ENCODE measurements at places on chromosomes 6 and 20. TPM values are rescaled to one million over a fixed set of nuclear protein-coding genes. Genes with fewer than 3 reads are reported as not detected.

GRCh38 chr6:1597924-1598323, 11.8 kb upstream of the FOXC1 start:
- no peak for DNase-seq

GRCh38 chr6:20302702-20303251, 90.5 kb upstream of the MBOAT1 start:
- no peak for DNase-seq

DNA sequence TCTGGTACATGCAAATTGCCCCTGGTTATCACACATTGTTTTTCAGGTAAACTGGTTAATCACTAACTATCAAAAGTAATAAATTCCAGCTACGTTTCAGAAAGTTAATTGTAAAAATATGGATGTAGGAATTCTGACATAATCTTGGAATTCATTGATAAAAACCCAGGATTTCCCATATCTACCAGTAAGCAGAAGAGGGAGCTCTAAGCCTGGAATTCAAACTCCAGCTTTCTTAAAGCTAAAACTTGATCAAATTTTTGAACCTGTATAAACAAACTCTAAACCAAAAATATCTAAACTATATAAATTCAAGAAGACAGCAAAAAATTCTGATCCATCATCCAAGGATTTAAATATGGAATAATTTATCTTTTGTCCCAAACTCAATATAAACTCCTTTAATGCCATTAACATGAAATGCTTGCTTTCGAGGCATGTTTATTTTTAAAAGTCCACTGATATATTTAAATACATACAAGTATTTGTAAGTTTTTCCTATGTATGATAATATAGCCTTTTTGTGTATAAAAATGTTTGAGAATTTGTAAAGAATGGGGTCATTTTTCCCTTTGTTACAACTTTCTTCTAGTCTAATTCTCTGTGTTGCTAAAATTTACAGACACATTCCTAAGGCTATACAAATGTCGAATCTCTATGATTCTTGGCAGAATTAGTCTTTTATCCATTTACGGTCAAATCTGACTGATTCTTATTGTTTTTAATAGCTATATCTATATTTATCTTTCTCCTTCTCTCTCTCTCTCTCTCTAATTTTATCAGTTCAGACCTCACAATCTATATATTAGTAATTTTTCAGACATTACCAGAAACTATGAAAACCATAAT, 91.4 kb upstream of the RNF217 start:
- DNase-seq: no peak

GRCh38 chr6:84424956-84425355, 197.5 kb upstream of the CEP162 start:
- no peak for DNase-seq

DNA sequence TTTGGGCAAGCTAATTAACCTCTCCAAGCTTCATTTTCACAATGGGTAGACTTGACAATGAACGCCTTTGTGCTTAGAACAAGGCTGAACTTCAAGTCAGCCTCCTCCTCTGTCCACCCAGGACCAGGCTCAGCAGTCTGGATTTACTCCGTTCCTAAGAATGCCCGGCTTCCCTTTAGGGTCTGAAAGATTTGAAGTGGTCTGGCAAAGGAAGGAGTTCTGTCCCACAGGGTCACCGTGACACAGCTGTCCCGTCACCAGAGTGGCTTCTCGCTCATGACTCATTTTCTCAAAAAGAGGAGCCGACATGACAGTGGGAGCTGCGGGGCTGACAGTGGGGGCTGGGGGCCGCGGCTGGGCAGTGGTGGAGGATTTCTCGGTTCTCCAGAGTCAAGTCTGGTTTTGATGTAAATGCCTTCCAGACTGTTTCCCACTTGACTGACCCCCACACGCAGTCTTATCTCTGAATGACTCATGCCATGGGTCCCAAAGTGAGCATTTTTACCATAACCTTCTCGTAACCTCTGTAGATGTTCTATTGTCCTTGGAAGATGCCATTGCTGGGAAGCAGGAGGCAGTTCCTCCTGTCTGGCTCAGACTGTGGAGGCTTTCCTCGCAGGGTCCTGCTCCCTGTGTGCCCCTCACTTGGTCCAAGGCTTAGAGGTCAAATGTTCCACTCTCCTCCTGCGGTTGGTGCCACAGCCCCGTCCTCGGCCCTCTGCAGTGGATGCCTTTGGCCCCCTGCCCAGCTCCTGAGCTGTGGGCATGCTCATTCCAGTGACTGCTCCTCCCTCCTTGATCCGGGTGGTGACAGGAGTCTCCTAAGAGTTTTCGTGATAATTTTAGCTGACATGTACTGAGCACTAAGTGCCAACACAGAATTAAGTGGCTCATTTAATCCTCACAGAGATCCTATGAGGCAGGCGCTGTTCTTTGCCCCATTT, 253.1 kb downstream of the FNDC1 start:
- no peak for DNase-seq

DNA sequence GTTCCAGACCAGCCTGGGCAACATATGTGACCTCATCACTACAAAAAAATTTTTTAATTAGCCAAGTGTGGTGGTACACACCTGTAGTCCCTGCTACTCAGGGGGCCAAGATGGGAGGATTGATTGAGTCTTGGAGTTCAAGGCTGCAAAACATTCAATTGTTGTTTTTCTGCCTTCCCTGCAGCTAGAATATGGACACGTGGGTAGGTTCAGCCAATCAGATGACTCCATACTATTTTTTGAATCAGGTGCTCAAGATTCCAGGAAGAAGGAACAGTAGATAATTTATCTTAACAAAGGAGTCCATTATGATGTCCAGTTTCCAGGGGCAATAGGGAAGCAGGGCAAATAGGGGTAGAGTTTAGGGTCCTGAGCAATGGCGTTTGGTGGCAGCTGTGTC, 2.4 kb upstream of the DEFB119 start:
- DNase-seq: no peak

- peak; percentile 19 for DNase-seq
Observed at GRCh38 chr20:46365487-46366220, 40.8 kb downstream of the ELMO2 start.

The PRSS16 gene
- 0.59 TPM for polyA plus RNA-seq

The MACROD2 gene
- 1.4 TPM for polyA plus RNA-seq

The CENPW gene
- 9.4 TPM for polyA plus RNA-seq

The PMEPA1 gene
- 0.39 TPM for polyA plus RNA-seq

The SYNGAP1 gene
- 0.63 TPM for polyA plus RNA-seq

The MYMX gene
- not detected for polyA plus RNA-seq

The APOM gene
- 2.6 TPM for polyA plus RNA-seq

The SDCBP2 gene
- 3.0 TPM for polyA plus RNA-seq

Measured in CD4-positive, CD25-positive, alpha-beta regulatory T cell (primary cell).